ENCODE measurements at places on chromosomes 12 and 14.

DNA sequence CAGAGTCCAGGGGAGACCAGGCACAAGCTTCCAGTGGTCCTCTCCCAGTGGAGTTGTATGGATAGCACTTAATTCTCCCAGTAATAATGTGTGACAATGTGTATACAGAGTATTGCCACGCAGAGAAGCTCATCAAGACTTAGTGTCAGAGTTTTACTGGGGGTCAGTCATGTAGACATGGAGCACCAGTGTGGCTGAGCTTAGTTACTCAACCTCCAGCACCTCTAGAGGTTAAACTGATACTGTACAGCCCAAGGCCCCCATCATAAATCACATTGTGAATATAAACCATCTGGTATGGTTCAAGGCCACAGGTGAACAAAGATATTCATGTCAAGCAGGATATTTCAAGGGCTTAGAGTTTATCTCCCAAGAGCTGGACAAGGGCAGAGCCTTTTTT, 378.1 kb upstream of the TMPO start:
- no peak for DNase-seq

- DNase-seq = no peak
These were observed 9.8 kb downstream of the CTDSP2 start for GRCh38 chr12:57836442-57837375.

DNA sequence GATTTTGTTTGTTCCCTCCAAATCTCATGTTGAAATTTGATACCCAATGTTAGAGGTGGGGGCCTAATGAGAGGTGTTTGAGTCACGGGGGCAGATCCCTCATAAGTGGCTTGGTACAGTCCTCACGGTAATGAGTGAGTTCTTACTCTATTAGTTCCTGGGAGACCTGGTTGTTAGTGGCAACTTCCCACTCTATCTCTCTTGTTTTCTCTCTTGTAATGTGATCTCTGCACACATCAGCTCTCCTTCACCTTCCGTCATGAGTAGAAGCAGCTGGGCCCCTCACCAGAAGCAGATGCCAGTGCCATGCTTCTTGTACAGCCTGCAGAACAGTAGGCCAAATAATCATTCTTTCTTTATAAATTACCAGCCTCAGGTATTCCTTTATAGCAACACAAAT, 29.6 kb upstream of the KCNK10 start:
- DNase-seq = no peak

GRCh38 chr12:66879409-66879808, 200.5 kb upstream of the GRIP1 start:
- DNase-seq = no peak

DNA sequence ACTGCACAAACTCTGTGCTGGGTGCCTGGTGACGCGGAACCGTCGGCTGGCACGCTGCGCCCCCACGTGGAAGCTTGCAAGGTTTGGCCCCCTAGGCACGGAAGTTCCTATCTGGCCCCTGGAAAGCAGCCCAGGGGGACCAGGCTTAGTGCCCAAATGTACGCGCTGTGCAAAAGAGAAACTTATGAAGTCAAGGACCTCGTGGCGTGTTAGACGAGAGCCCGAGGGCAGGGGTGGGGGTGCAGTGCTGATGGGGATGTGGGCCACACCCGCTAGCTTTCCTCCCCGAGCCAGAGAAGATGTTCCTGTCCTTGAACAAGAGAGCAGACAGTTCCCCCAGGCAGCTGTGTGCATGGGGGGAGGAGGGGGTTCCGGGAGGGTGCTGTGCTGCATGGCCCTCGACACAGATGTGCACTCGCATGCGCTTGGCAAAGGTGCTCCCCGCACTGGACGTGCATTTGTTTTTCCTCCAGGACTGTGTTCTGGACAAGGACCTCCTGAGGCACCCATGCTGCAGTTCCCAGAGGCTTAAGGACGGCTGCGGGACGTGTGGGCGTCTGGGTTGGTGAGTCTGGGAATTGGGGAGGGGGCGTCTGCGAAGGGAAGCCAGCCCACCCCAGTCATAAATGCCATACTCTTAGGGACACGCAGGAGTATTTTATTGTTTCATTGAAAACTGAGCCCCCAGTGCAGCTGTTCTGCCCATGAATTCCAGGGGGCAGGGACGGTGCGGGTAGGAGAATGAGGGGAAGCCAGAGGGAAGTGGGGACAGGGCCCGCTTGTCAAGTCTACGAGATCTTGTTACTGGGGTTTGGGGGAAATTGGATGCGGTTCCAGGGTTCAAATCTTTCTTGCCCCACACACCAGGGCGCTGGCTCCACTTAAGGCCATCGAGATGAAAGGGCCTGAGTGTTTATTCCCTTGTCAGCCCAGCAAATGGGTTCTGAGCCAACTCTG, 80.0 kb downstream of the NTF3 start:
- DNase-seq = no peak

DNA sequence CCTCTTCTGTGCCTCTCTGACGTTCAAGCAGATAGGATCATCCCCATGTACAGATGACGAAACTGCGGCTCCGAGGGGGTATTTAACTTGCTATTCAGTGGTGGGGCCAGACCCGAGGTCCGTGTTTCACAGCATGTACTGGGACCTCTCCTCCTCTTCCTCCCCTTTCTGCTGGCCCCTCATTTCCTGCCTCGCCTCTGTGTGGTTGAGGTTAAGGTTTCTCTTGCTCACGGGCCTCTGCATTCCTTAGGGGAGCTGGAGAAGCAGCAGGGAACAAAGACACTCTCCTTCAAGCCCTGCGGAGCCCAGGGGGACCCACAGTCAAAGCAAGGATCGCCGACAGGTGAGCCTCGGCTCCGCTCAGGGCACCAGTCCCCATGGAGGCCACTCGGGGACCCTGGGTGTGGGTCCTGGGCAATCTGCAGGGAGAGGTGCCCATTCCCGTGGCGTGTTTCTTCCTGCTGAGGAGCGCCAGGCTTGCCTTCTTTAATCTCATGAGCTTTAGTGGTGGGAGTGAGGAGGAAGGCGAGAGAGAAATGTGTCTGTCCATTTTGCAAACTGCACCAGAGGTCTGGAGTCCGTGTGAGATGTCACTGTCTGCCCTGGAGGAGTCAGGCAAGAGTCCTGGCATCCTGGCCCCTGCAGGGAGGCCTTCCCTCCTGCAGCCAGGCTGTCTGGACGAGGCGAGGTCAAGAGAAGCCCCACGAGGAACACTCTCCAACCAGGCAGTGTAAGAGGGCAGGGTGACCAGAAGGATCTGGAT, 45.0 kb downstream of the SLC6A12 start:
- no peak for DNase-seq

GRCh38 chr12:121791671-121792551, 1.6 kb downstream of the RHOF start:
- DNase-seq = peak; percentile 72

DNA sequence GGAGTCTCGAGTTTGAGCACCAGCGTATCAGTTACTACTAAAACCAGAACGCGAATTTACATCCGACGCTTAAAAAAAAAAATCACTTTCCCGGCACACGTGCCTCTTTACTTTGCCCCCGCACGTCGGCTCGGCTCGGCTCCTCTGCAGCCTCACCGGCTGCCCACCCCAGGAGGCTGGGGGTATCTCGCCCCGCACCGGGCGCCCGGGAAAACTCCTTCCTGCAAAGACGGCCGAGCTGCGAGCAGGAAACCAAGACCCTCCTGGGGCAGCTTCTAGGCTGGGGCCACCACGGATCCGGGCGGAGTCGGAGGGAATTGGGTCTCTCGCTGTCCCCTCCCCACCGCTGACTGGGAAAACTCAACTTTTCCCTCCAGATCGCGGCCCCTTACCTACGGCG, 610 bp downstream of the VSIG10 start:
- peak; percentile 36 for DNase-seq

GRCh38 chr12:102812344-102812743, 104.7 kb downstream of the PAH start:
- no peak for DNase-seq

- no peak for DNase-seq
These were observed 47.5 kb downstream of the IFT81 start for GRCh38 chr12:110171636-110172035.

- DNase-seq = no peak
These were observed 102.0 kb upstream of the HIF1A start for GRCh38 chr14:61593330-61593729.

GRCh38 chr12:49974231-49974675, 1.5 kb downstream of the AQP6 start:
- no peak for DNase-seq

DNA sequence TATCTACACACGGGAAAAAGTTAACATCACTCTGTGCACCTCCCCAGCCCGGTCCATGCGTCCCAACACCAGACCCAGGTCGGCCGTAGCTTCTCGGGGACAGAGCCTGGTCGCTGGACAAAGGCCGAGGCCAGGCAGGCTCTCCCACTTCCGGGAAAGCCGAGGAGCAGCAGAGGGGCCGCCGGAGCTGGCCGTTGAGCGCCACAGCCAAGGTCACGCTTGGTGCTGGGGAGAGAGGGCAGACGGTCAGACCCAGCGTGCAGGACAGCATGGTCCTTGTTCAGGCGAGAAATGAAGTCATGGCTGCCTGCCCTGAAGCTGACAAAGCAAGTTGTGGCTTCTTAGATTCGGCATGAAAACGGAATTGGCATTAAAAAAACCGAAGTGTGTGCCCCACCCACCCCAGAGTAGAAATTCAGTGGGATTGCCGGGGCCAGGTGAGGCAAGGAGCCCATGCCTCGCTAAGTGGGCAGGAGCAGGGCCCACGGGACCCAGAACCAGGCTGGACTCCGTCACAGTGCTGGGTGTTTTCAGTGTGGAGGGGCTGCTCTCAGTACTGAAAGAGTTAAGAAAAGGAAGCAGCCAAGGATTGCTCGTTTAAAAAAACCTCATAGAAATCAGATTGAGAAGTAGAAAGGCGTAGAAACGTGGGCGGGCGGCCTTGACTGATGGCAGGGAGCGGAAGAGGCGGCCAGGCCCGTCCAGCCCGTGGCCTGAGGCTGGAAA, 4.3 kb downstream of the ARL6IP4 start:
- no peak for DNase-seq

- peak; percentile 48 for DNase-seq
These were observed 27.8 kb upstream of the GLIPR1 start for GRCh38 chr12:75452675-75453330.
